ENCODE measurements at places on chromosomes 16 and 17.
A peak's percentile ranks its signal among the peaks of the same experiment; 100 is the strongest.

DNA sequence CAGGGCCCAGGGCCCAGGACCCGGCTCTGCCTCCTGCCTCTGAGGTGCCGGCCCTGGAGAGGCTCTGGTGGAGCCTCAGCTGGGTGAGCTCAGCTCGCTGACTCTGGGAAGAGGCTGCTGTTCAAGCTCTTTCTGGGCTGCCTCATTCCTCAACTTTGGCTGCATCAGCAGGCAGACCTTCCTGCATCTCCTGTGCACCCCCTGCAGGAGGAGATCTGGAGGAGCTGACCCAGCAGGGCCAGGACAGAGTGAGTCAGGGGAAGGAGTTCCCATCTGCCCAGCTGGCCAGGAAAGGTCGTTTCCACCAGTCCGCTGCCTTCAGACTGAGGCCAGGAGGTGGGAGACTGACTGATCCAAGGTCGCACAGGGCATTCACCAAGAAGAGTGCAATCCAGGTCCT, 10.7 kb downstream of the CRHR1 start:
- no peak for DNase-seq

DNA sequence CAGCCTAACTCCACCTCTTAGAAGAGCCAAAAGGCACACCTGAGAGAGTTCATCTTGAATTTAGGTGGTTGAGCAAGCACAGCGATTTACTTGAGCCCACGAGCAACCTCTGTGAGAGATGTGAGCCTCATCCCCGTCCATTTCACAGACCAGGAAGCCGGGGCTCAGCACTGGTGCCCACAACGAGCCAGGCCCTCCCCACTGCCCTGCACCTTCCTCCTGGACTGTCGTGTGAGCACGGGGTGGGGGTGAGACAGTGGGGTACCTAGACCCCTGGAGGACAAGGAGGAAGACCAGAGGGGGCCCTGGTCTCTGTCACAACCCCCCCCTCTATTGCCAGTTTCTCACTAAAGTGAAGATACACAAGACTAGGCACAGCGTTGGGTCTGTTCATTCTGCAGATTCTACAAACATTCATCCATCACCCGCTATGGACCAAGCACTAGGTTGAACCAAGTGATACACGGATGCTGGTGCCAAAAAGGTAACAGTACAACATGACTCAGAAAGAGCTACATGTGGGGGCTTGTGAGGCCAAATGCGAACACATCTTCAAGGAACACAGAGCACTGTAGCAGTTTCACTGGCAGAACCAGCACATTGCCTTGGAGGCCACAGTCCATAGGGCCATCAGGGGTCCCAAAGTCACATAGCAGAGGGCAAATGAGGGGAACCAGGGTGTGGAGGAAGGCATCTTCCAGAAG, 231.9 kb downstream of the PARN start:
- no peak for DNase-seq

- DNase-seq = no peak
These were observed 3.4 kb downstream of the TRAF4 start for GRCh38 chr17:28747051-28747691.

DNA sequence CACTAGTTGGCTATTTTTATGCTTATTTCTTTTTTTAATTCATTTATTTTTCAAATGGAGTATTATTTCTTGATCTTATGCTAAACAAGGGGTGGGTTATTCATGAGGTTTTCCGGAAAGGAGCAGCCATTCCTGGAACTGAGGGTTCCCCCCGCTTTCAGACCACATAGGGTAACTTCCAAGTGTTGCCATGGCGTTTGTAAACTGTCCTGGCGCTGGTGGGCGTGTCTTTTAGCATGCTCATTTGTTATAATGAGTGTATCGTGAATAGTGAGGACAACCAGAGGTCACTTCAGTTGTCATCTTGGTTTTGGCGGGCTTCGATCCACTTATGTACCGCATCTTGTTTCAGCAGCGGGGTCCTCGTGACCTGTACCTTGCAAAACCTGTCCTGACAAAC, 29.6 kb upstream of the ASGR2 start:
- DNase-seq = no peak

DNA sequence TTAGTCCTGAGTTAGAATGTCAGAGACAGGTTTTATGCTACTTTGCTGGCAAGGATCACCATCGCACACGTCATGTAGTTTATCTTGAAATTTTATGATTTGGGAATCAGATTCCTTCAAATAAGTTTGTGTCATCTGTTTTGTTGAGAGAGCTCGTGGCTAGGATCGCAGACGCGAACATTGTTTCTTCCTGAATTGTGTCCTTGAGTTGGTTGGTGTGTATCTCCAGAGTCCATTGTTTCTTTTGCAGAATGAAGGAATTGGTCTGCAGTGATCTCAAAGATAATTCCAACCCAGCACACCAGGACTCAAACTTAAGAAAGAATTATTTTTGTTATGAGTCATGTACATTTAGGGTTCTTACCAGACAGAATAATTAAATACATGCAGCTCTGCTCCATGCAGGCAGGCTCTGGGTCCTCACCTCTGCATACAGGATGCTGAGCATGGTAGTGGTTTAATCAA, 51.6 kb downstream of the PRKCA start:
- DNase-seq = peak; percentile 21

GRCh38 chr17:75503976-75504346, 11.4 kb downstream of the CASKIN2 start:
- DNase-seq = no peak

All from skeletal muscle cell (primary cell).